ENCODE measurements at places on chromosomes 4 and X.

DNA sequence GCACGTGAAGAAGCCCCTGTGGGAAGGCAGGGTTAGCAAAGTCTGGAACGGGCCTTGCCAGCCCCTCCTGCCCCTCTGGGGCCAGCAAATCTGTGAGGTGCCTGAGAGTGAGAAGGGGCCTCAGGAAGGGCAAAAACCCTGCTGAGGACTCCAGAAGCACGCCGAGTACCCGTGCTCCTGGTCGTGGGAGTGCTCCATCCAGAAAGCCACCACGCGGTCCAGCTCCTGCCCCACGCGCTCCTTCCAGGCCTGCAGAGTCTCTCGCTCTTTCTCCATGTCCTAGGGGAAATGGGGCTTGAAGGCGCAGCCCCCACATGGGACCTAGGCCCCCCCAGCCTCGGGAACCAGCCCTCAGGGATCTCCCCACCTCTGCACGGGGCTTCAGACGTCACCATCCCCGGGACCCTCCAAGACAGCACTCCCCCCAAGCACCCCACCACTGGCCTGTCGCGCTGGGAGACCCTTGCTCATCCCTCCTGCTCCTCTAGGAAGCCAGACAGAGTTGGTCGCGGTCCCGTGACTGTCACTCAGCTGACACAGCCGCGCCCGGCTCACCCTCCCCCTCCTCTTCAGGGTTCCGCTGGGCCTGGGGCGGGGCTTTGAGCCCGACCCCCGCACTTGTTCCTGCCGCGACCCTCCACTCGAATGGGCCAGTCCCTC is at the start of gene RENBP:
Gene RENBP, minus strand, starts transcription at position 504 of the 660 bp plus-strand sequence. Its CDS starts 33 bp downstream, at position 471.
- no peak for DNase-seq

- no peak for DNase-seq
Observed at GRCh38 chrX:130829526-130830515, 73.2 kb downstream of the ENOX2 start.

DNA sequence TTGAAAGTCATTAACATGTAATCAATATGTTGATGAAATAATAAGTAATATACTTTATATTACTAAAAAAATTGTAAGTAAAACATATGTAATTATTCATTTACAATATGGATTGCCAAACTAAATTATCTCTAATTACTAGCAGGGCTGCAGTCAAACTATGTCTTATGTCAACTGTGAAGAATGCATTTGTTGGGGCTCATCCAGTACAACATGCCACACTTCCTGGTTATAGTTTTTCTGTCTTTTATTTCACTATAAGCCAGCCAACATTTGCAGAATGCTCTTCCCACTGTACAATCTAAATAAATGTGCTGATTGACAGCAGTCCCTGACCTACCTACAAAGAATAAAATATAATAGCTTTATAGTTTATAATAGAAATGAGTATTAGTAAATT is 975.4 kb upstream of the NDST4 start:
- no peak for DNase-seq

- no peak for DNase-seq
Observed at GRCh38 chrX:28854637-28855036, 267.4 kb downstream of the IL1RAPL1 start.

DNA sequence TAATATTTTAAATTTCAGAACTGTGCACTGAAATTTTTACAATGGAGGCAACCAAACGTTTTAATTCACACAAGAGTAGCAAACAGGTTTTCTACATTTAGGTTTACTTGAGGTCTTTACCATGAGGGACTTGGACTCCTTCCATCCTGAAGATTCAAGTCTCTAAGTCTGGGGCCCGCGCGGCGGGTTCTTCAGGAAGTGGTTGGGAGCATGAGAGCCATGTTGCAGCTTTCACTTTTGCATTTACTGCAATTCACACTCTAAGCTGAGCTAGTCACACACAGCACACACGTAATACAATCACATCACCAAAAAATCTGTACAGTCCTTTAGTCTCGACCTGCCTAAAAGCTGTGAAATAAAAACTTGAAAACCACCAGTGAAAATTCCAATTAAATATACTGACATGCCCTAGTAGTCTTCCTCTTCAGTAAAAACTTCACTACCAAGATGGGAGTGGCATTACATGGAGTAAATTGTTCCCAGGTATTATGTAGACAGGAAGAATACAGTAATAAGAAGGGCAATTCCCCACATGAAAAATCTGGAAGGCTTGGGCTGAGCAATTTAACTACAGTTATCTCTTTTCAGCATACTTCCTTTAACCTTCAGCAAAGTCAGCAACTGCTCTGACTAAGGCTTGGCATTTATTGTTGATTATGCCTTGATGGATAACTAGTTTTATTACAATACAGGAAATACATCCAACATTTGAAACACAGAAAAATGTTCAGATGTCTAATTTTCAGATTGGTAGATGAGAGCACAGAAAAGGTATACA is 571.1 kb upstream of the DIPK2B start:
- DNase-seq = no peak

GRCh38 chr4:186554914-186555827 is at the start of gene MTNR1A:
TSS of gene MTNR1A (minus strand) at chr4:186555567. CDS start at chr4:186555365, 202 bp downstream.
- no peak for DNase-seq

GRCh38 chr4:184831153-184831552 is 5.4 kb upstream of the ACSL1 start:
- DNase-seq = no peak

GRCh38 chr4:136706942-136707341 is 825.4 kb downstream of the PCDH18 start:
- no peak for DNase-seq

DNA sequence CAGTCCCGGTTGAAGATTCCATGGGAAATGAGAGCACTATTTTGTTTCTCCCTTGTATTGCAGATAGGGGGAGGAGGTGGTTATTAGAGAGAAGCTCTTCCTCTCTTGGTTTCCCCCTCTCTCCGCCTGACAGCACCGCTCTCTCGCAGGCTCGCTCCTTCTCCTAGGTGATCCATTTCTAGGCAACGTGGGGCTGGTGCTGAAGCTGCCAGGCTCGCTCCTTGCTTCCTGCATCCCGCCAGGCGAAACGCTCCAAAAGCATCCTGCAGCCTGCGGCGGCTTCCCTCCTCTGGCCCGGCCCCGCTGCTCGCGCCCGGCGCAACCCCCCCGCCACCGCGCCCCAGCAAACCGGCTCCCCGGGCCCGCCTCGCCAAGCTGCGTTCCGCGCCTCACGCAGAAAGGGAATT is at the start of gene GRID2:
Gene GRID2, plus strand, starts transcription at position 346 of the 407 bp plus-strand sequence.
- DNase-seq = no peak

DNA sequence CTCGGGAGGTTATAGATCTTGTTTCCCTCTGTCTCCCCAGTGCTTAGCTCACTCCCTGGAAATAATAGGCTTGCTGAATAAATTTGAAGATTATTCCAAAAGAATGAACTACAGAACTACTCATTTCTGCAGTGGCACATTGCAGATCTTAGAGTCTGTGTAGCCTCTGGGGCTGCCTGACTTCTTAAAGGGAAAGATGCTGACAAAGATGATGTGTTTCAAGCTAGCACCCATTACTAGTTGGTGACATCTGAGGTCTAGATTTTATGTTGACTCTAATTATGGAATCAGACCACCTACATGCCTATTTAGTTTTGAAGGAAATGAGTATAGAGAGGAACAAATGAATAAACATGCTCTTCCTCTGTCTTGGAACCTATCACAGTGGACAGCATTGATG is 123.7 kb upstream of the KCNIP4 start:
- DNase-seq = no peak

- DNase-seq = no peak
Observed at GRCh38 chrX:150012647-150013381, 74.5 kb upstream of the EOLA2 start.

GRCh38 chr4:150348079-150348478 is 233.9 kb upstream of the MAB21L2 start:
- DNase-seq = no peak

DNA sequence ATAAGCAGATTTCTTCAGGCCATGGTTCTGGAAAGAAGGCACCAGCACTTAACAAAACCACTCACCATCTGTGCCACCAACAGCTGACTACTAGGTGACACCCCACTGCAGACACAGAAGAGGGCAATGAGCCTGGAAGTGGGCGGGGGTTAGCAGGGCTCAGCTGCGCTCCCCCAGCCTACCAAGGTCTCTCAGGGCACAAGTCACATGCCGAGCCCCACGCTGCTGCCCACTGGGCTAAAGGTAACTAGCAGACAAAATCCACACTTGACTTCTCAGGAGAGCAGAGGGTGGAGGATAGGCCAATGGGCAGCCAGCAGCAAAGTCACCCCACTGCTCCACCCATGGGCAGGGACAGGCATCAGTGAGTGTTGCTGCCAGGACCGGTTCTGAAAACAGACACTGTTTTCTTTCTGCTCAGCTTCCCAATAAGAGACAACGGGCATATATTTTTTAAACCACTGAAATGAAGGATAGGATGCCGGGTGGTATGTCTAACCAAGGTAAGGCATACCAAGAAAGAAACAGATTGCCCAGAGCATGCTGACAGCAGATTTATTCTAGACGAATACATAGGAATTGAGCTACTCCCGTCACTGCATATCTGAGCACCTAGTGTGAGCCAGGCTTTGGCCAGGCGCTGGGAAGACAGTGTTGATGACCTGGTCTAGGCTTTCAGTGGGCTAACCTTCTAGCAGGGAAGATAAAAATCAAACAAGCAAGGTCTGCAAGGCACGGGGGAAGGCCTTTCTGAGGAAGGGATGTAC is 20.1 kb downstream of the ACSL1 start:
- DNase-seq = no peak
